Breast epithelium (tissue), 4 donors: ENCODE measurements at places on chromosomes 3 and 15.

GRCh38 chr15:35329521-35329961 lies 216.4 kb downstream of the DPH6 start:
- DNase-seq, result no peak

GRCh38 chr15:42592716-42593115 lies 17.3 kb downstream of the STARD9 start:
- DNase-seq, result no peak

DNA sequence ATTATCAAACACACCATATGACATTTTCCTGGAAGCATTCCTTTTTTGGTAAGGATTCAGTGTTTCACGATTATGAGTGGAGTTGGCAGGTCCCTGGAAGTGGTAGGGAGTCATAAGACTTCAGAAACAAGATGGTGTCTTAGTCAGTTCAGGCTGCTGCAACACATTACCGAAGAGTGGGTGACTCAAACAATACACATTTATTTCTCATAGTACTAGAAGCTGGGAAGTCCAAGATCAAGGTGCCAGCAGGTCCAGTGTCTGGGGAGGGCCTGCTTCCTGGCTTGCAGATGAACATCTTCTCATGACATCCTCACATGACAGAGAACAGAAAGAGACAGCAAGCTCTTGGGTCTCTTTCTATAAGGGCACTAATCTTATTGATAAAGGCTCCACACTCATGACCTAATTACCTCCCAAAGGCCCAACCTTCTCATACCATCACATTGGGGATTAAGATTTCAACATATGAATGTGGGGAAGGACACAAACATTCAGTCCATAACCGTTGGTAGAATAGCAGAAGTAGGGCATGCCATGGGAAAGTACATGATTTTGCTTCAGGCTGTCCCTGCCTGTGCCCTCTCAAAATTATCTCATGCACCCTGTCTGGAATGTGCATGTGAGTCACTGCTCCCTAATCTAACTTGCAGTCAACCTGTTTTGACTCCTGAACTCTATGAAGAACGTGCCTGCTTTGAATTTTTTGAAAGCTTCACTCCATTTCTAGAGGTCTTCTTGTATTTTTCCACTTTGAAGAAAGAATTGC lies 72.5 kb downstream of the GTPBP8 start:
- no peak for DNase-seq

GRCh38 chr15:39028069-39028468 lies 463.5 kb upstream of the RASGRP1 start:
- no peak for DNase-seq

DNA sequence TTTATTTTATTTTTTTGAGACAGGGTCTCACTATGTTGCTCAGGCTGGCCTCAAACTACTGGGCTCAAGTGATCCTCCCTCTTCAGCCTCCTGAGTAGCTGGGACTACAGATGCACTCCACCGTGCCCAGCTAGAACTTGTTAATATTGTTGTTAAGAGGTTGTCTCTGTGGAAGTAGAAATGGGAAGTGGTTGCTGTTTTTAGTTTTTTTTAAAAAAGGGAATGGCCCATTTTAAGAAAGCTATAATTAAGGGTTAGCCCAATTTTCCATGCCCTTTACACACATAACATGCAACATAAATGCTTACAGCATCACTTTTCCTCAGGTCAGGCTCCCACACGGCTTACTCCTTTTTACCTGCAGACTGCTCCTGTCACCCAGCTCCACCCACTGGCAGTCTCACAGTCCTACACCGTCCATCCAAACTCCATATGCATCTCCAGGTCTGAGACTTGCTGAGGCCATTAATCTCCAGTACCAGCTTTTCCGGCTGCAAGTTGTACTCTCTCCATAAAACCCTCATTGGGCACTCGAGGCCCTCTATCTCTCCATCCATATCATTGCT lies 19.8 kb downstream of the MORC1 start:
- no peak for DNase-seq

- no peak for DNase-seq
Measured at GRCh38 chr3:11373654-11374053, 101.5 kb downstream of the ATG7 start.

DNA sequence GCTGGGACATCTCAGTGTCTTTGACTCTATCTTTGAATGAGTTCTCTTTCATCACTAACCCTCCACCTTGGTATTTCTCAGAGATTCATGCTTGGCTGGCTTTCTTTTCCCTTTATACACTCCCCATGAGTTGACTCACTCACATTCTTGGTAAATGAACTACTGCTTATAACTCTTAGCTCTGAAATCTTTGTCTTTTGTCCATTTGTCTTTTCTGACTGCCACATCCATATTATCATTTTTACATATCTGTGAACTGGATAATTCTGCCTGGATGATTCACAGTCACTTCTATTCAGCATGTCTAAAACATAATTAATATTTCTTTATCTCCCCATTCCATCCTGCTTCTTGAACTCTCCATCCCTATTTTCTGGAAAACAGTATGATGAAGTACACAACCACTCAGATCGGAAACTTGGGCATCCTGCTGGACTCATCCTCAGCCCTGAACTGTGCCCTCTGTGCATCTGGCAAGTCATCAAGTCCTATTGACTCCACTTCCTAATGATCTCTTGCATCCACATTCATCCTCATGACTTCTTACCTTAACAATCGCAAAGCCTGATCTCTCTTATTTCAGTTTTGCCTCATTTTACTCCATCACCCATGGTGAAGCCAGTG lies 66.9 kb downstream of the KCNAB1 start:
- no peak for DNase-seq

DNA sequence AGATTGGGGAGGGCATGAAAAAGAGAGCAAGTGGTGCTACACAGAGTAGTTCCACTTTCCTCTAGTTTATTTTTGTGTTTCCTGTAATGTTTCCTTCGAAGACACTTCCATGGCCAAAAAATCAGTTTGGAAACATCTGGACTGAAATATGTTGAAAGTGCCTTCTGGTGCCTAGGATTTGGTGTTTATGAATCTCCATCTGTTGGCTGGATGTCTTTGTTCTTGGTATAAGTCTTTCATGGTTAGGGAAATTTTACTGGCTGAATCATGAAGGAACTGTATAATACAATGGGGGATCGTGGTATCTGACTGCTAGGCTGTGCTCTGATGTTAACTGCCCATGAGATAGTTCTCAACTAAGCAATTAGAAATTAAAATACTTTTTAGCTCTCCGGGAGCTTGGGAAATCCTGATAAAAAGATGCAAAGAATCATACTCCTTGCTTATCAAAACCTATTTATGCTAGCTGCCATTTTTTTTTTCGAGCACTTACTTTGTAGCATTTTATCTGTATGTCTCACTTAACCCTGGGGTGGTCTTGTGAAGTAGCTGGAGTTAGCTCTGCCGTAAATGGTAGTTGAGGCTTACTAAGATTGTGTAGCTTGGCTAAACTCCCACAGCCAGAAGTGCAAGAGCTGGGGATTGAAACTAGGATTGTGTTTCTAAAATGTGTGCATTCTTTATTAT lies 21.9 kb downstream of the AKAP13 start:
- DNase-seq, result no peak

DNA sequence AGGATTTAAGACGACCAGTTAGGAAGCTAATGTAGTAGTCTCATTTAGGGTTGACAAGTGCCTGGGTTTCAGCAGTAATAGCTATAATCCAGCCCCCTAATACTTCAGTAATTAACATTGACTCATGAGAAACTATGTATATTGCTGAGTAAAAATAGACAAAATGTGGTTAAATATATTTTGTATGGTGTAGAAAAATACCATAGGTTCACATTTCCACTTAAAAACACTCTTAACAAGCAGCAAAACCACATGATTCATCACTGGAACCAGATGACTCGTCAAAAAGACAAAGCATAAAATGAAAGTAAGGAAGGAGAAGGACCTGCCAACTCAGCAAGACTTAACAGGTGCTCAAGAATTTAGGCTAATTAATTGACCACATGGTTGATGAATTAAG lies 288.9 kb downstream of the EFHB start:
- no peak for DNase-seq

- DNase-seq, result no peak
Measured at GRCh38 chr15:62067448-62068044, 769 bp downstream of the C2CD4A start.

DNA sequence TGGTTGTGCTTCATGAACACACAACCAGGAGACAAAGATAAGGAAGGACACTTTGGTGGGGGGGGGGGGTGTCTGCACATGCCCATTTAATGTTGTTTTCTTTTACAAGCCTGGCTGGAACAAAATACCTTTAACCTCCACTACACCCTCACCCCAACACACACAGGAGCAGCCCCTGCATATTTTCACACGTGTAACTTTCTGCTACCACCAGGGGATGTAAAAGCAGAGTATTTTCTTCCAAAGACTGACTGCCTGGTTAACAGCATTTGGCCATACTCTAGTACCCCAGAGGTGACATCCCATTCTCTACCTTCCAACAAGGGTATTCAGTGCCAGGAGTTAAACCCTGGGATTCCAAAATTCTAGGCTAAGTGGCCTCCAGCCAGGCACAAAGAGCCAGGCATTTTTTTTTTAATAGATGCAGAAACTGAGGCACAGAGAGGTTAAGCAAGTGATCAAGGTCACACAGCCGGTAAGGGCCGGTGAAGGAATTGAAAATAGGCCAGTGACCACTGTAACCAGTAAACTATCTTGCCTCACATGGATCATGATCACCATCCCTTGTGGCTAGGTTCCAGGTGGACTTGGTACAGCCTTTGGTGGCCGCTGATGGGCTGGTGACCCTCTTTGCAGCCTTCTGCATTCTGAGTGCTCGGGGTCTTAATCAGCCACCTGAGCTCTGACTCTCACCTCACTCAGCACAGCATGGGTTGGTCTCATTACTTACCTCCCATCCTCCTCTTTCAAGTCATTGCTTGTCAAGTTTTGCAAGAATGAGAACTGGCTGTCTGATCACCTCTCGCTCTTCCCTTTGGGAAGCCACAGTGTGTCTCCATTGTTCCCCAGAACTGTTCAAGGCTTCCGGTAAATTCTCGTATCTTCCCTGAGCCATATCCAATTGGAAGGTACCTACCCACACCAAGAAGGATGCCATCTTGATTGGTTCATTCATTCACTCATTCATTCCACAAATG lies 20.4 kb downstream of the MAGI1 start:
- DNase-seq, result no peak

GRCh38 chr3:58531555-58531954 lies 5.4 kb downstream of the ACOX2 start:
- DNase-seq, result no peak
